PC-9 (cell line): ENCODE measurements at places on chromosomes 16 and 17. TPM values are rescaled to one million over a fixed set of nuclear protein-coding genes. Genes with fewer than 3 reads are reported as not detected.

ERN1 gene
- total RNA-seq: 9.2 and 11.7 TPM in 2 replicates

ZNF205 gene
- total RNA-seq: 17.4 and 18.0 TPM in 2 replicates

ZPBP2 gene
- not detected in 2 replicates for total RNA-seq

UNC13D gene
- total RNA-seq: 94.4 and 108 TPM in 2 replicates

LDAF1 gene
- total RNA-seq: 47.6 and 69.9 TPM in 2 replicates

GP1BA gene
- not detected in 2 replicates for total RNA-seq

CYGB gene
- total RNA-seq: 0.93 and 1.1 TPM in 2 replicates

RBFOX1 gene
- total RNA-seq: not detected in 2 replicates

CD300H gene
- total RNA-seq: not detected in 2 replicates

CCDC78 gene
- 4.2 and 6.4 TPM in 2 replicates for total RNA-seq

KRT36 gene
- total RNA-seq: not detected in 2 replicates

CSF3 gene
- total RNA-seq: not detected in 2 replicates

FOXJ1 gene
- 12.5 and 23.7 TPM in 2 replicates for total RNA-seq

MT4 gene
- not detected in 2 replicates for total RNA-seq

RTN4RL1 gene
- 0.13 and 0.35 TPM in 2 replicates for total RNA-seq

ITGA3 gene
- total RNA-seq: 291 and 327 TPM in 2 replicates

SRCIN1 gene
- 16.7 and 23.7 TPM in 2 replicates for total RNA-seq

TOM1L1 gene
- total RNA-seq: 41.5 and 46.8 TPM in 2 replicates
